GOT3 (cell line): ENCODE measurements at places on chromosomes 5 and 9.

DNA sequence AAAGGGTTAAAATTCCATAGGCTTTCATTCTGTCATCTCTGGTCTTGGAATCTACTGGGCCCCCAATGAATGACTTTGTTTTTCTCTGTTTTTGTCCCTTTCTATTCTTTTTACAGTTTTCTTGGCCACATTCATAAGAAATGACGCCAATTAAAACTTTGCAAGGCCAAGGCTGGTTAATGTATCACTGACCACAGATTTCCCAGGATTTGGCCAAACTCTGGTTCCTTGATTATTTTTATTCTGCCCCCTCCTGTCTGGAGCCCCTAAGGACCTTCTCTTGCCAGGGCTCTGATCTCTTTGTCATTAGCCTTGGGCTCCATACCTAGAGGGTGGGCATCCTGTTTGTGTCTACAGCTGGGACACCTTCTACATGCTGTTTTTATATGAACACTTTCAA, 388.9 kb upstream of the PAPPA start:
- no peak for DNase-seq

GRCh38 chr5:157562111-157562581, 13.4 kb downstream of the ADAM19 start:
- peak; percentile 63 for DNase-seq

- DNase-seq = no peak
Observed at GRCh38 chr5:31921852-31922305, 252.2 kb downstream of the GOLPH3 start.

DNA sequence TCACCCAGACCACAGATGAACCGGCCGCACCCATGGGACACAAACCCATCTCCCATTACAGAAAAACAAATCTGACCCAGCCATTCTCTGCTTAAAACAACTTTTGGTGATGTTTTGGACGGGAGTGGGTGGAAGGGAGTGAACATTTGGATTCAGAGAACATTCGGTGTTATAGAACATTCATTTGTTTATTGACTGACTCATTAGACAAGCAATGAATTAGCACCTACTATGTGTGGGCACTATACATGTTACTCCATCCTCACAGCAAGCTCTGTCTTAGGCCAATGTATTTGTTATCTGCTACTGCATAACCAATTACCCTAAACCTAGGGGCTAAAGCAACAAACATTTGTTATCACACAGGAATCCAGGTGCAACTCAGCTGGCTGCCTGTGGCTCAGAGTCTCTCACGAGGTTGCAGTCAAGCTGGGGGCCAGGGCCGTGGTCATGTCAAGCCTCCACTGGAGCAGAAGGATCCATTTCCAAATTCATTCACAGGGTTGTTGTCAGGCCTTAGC, 5.1 kb upstream of the ERGIC1 start:
- no peak for DNase-seq

DNA sequence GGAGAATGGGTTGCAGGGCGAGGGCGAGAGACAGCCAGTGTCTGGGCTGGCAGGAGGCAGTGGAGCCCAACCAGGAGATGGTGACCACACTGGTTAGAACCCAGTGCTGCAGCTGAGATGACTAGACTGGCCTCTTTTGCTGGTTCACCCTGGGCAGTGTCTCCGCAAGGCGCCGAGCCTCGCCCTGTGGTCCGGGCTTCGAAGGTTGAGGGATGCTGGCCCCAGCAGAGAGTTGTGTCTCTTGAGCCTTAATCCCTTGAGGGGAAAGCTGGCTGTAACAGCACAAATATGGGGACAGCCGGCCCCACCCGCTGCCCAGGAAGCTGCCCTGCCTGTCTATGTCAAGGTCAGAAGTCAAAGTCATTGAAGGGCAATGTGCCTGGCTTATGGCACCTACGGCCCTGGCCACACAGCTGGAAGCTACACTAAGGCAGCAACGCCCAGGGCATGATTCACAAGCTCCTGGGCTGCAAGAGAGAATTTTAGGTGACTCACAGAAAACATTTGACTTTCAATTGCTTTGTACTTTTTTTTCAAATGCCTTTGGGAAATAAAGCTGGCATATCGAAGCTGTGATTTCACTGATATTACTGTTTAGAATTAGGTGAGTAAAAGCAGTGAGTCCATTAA, 33.3 kb downstream of the NKX2-5 start:
- DNase-seq = peak; percentile 28

GRCh38 chr9:131483319-131484050, 19.2 kb upstream of the POMT1 start:
- DNase-seq = no peak

DNA sequence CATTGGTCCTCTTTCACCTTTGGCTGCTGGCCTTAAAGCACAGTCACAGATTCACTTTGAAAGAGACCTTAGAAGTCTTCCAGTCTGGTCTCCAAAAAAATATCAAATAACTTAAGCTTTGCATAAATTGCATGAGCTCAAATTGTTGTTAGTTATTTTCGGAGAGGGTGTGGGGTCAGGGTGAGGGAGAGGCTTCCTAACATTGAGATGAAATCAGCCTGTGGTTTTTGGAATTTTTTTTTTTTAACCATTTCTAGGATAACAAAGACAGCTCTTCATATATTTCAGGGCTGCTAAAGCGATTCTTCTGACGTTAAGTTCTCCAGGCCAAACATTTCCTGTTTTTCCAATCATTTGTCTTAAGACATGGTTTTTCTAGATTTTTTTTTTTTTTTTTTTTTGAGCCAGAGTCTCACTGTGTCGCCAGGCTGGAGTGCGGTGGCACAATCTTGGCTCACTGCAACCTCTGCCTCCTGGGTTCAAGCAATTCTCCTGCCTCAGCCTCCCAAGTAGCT, 4.5 kb downstream of the OCLN start:
- DNase-seq = no peak

- no peak for DNase-seq
Observed at GRCh38 chr5:64347309-64347708, 158.5 kb upstream of the RGS7BP start.

GRCh38 chr5:32278406-32278805, 34.3 kb downstream of the MTMR12 start:
- no peak for DNase-seq

GRCh38 chr5:55191165-55191564, 18.2 kb upstream of the CDC20B start:
- no peak for DNase-seq

GRCh38 chr5:6159832-6160430, 218.4 kb downstream of the MED10 start:
- no peak for DNase-seq
